Stimulated activated naive CD4-positive, alpha-beta T cell treated with Interleukin-2 at 50 U/mL for 16 hours (primary cell): ENCODE measurements at places on chromosomes 1 and 21.

- no peak for DNase-seq
Measured at GRCh38 chr1:223706077-223706973, 6.0 kb upstream of the CAPN2 start.

DNA sequence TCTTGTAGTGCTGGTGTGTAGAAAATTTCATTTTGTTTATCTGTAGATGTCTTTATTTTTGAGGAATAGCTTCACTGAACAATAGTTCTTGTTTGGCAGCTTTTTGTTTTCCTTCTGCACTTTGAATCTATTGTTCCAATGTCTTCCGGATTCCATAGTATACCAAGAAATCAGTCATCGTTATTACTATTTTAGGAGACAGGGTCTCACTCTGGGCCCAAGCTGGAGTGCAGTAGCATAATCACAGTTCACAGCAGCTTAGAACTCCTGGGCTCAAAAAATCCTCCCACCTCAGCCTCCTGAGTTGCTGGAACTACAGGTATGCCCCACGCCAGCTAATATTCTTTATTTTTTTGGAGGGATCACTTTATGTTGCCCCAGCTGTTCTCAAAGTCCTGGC lies 67.7 kb upstream of the RGS2 start:
- DNase-seq, result no peak

- no peak for DNase-seq
Measured at GRCh38 chr1:245195398-245195797, 40.6 kb downstream of the KIF26B start.

DNA sequence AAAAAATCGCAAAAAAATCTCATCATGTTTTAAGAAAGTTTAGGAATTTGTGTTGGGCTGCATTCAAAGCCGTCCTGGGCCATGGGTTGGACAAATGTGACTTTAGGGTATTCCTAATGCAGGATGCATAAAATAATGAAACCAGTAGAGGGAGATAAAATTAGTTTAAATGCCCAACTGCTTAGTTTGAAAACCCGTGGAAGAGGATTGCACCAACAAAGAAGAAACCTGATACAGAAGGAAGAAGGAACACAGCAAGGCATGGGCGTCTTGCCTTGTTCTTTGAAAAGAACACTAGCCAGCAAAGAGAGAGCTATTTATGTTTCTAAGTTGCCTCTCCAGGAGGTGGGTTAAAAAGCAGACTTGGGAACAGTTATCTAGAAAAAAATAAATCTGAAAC lies 37.9 kb downstream of the WDR3 start:
- no peak for DNase-seq

GRCh38 chr1:180247580-180247979 lies 17.5 kb downstream of the LHX4 start:
- DNase-seq, result no peak

- DNase-seq, result no peak
Measured at GRCh38 chr1:88062650-88063153, 621.4 kb upstream of the PKN2 start.

GRCh38 chr1:26844424-26845196 lies 18.1 kb downstream of the ZDHHC18 start:
- DNase-seq, result no peak

DNA sequence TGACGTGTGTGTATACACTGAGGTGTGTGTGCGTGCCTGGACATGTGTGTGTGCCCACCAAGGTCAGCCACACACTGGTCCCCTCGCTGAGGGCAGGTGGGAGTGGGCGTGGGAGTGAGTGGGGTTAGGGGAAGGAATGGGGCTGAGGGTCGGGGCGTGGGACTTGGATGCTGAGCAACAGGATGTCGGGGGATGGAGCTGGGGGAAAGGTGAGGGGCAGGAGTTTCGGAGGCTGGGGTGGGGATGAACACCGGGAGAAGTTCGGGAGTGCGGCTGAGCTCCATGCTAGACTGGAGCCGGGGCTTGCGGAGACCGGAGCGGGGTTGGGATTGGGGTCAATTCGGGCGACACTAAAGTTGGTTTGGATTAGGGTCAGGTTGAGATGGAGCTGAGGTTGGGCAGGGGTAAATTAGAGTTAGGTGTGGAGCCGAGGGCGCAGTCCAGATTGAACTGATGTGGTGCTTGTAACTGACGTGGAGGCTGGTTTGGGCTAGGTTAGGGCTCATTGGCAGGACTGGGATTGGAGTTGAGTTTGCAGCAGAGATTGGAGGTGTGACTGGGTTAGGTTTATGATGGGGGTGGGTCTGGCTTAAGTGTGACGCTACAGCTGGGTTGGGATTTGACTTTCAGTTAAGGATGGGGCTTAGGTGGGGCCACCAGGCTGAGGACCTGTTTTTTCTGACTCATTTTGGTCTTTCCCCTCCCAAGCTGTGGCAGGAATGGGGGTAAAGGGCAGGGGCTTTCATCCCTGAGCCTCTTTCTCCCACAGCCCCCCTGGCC lies 3.3 kb upstream of the GUCA2A start:
- no peak for DNase-seq

DNA sequence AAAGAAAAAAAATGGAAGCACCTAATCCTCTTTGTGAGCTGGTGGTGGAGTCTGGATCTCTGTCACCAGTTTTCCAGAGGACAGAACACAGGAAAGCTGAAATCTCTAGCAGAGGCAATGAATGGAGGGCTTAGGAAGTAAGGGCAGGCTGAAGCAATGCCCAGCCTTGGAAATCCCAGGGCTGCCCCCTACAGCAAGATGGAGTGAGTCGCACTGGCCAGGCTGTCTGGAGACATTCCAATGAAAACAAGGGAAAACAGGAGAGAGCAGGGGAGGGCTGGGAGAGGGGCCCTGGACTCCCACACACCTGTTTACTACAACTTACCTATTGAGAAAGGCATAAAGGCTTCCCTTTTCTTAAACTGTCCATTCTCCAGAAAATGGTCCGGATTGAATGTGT lies 25.9 kb downstream of the CYP2J2 start:
- DNase-seq, result no peak

GRCh38 chr1:149884433-149885338 lies 14.7 kb upstream of the BOLA1 start:
- no peak for DNase-seq

DNA sequence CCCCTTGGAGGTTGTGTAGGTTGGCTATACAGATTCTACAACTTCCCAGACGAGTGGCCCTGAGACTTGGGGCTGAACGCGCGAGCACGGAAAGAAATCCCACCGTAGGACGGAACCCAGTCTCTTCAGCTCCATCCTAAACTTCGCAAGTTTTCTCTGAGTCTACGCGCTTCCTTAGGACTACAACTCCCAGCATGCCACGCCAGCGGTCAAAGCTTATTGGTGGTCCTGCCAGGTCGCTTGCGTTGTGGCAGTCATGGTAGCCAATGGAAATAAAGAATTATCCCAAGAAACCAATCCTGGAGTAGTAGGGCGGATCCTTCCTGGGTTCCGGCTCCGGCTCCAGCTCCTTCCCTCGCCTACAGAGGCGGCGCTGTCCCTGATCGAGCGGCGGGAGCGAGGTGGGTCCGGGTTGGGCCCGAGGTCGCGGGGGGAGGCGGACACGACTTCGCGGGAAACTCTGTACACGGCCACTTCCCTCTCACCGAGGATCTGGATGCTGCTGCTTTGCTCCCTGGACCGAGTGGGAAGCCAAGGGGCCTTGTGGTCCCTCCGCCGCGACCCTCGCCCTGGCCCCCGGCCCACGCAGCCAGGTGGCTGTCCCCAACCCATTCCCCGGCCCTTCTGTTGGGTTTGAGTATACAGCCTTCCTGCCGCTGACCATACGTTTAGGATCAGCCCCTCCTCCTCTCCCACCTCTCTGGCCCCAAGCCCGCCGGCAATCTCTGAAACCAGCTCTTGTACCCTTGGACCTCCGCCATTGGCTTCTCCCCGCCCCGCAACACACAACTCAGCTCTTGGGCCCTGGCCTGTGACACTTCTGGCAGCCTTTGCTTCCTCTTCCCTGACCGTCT lies at the start of gene ZNF691:
Gene ZNF691 (plus strand): TSS at position 357 of the 854 bp plus-strand sequence. CDS start 3,046 bp downstream, outside the sequence.
- DNase-seq, result peak; percentile 89

DNA sequence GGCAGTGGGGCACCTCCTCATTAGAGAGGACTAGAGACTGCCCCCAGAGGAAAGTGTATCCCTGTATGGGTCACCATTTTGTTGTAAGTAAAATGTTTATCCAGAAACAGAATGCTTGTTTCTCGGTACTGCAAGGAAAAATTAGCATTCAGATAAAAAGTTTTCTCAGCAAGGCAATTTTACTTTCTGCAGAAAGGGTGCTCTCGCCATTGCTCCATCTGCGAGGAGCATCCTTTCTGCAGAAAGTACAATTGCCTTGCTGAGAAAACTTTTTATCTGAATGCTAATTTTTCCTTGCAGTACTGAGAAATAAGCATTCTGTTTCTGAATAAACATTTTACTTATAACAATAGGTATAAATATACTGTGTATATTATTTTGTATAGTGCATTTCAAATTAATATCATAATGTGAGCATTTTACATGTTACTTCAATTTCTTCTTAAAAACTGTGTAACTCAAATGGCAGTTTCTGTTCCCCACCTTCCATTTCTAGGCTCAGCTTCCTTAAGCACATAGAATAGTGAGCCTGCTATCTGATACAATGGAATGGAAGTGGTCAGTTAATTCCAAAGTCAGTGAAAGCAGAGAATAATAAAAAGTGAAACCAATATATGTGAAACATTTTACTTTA lies 76.5 kb upstream of the DESI2 start:
- DNase-seq, result no peak
